Left forelimb (tissue), 1 donor: ENCODE measurements at places on chromosomes 2 and 18.

DNA sequence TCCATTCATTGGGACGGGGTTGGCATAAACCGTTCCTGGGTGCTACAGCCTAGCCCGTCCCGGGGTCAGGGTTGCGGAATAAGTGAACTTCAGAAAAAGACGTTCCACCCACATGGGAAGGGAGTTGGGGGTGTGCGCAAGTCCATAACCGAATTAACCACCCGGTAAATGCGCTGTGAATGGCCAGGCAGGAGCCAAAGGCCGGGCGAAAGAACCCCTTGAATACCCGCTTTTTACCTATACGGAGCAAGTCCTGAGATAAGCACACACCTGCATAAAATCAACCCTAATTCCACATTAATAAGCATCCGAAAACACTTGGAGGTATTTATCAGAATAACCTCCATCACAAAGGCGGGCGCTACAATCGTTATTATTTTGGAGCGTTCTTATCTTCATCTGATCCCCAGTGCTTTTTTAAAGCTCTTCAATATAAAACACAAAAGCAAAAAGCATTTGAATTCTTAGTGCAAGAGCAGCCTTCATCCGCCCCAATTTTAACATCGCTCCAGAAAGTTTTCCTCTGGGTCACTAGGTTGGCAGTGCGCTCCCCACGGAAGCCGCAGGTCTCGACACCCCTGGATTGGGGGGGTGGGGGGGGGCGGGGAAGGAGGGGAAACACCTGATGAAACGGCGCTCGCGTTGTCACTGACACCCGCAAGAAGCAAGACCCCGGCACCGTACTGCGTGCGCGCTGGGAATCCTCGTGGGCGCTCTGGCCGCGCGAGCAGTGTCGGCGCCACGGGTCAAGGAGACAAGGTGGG, 1.2 kb downstream of the SATB2 start:
- peak; percentile 68 for DNase-seq

DNA sequence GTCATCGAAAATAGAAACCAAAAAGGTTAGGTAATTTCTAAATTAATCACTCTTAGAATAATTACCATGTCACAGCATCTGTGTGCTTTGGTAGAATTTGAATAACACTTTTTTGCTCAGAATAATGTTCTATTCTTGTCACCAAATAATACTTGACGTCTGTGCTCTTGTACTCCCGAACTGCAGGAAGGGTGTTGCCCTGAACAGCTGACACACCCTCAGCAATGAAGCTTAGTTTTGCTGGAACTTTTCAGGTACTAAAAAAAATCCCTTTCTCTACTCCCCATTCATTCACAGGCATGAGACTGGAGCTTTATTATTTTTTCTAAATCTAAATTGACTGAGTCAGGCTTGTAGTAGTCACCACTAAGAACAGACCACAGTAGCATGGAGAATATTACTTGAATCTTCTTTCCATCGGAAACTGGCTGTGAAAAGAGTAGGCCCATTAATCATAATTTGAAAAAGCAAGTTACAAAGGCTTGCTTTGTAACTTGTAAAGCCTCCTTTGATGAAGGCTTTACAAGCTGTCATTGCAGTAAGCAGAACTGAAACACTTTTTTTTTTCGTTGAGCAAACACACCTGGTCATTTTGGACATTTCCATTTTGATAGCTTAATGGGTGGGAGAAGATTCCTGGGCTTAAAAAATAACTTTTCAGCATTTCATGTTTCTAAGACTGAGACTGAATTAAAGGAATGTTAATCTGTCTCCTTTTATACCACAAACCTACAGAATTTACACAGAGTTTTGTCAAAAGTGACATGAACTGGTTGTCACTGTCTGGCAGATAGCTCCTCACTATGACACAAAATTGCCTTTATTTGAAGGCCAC, 70.3 kb upstream of the PELI1 start:
- no peak for DNase-seq

GRCh38 chr2:230692760-230693159, 19.9 kb upstream of the CAB39 start:
- no peak for DNase-seq

DNA sequence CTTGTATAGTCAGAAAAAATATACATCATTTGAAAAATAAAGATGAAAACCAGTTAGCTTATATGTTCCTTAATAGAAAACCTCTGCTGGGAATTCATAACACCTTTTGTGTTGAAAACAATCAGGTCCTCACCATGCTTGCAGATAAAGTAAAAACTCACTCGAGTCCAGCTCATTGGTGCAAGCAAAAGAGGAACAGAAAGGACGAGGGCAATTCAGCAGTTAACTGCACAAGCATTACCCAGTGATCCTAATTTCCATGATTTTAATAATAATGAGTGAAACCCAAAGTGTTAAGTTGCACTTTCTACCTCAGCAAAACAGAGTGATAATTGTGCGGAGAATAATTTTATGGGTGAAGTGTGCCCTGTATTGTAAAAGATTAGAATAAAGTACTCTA, 839.9 kb downstream of the BCL11A start:
- no peak for DNase-seq

DNA sequence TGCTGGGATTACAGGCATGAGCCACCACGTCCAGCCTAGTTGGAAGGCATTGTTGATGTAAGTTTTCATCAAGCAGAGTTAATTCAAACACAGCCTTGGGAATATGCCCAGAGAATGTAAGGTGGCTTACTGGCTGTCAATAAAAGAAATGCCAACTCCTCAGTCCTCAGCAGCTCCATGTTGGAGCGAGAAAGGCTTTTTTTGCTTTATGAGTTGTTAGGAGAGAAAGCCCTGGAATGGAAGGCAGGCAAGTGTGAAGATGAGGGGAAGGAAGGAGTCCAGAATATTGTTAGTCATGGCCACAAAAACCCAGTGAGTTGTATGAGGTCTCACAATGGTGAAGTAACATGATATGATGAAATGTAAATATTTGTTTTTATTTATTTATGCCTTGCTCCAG, 57.1 kb downstream of the MAP4K4 start:
- DNase-seq = no peak

DNA sequence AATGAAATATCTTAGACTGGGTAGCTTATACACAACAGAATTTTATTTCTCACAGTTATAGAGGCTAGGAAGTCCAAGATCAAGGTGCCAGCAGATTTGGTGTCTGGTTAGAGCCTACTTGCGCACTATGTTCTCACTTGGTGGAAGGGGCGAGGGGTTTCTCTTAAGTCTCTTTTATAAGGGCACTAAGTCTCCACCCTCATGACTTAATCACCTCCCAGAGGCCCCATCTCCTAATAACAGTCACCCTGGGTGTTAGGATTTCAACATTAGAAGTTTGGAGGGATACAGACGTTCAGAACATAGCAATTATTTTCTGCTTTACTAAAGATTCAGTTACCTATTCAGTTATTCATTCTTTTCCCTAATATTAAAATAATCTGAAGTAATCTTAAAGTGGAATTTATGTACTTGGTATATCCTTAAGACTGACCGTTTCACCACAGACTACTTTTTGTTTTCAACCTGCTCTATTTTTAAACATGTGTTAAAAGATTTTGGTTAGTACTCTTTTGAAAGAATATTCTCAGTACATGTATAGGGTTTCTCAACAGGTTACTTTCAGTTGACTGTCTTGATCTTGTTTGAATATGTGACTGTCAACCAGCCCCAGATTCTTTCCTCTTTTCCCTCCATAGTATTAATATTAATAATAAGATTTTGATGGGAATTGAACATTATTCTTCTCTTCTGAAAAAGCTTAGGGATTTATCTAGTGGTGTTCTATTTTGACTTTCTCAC, 130.0 kb downstream of the TAF4B start:
- no peak for DNase-seq

- no peak for DNase-seq
These were observed 3.7 kb upstream of the SP100 start for GRCh38 chr2:230412371-230412711.

DNA sequence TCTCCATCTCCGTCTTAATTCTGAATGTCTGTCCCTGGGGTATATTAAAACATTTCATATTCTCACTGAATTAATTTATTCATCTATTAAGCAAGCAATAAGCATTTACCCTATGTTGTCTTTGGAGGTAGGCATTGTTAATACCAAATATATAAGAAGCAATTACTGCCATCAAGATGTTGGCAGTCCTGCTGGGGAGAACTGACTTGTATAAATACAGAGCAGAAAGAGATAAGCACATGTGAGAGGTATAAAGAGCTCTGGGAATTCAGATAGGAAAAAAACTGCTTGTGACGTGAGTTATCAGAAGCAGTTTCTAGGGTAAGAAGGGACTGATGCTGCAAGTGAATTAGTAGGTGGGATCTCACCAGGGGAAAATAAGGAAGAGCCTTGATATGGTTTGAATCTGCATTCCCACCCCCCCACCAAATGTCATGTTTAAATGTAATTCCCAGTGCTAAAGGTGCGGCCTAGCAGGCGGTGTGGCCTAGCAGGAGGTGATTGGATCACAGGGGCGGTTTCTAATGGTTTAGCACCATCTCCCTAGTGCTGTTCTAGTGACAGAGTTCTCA, 286.8 kb downstream of the RAD51AP2 start:
- no peak for DNase-seq

GRCh38 chr2:88810017-88810416, 118.5 kb downstream of the RPIA start:
- no peak for DNase-seq

DNA sequence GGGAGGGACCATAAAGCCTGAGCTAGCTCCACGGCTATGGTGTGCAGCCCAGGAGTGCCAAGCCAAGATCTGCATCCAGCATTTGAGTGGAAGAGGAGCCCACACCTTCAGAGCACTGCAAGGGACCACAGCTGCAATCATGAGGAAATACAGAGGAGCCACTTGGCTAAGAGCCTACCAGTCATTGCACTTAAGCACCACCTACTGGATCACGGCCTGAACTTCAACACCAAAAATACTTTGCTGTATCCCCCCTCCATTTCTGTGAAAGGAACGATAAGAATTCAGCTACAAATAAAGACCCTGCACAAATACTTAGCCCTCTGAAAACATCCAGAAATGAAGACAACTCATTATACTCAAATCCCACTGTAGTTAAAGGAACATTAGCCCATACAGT, 545.3 kb downstream of the TSN start:
- DNase-seq = no peak

DNA sequence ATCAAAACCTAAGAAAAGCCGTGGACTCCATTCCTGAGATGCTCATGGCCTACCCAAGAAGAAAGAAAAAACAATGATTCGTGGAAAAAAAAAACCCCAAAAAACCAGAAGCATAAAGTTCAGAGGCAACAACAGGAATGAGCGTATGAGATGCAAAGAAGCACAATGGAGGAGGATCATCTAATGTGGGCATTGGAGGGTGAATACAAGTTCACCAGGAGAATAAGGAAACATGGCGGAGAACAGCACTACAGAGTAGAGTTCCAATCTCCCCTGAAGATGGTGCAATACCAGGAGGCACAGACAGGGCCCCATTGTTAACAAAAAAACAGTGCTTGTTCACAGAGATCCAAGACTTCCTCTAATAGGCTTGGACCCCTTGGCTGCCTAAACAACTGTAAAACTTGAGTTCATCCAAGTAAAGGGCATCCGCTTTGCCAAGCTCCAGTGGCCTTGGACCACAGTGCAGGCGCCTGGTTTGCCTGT, 337.2 kb downstream of the PDE11A start:
- DNase-seq = no peak

DNA sequence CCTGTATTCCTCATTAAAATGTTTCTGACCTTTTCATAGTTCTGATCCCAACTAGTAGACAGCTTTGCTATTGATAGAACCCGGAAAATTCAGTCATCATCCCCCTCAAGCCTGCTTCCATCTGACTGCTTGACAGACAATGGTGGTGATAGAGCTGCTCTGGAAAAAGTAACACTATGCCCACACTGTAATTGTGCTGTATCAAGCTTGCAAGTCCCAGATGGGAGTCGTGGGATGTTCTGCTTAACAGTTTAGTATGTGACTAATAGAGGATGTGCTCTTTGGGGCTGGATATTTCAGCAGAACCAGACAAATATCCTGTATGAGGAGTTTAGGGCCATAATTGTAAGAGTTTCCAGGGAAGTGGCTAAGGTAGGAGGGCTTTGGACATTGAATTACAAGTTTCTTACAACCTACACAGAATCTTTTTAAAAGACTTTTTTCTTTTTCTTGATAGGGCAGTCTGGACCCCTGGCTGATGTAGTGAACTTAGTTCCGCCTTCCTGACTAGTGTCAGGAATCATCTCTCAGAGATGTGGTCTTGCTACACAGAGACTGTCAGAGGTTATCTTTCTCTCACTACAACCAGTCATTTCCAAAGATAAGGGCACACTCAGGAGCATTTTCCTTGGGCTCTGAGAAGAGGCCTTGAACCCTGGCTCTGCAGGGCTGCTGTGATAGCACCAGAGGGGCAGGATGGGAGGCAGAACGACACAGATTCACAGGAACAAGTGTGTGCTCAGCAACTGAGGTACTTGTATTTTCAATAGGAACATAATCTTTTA, 158.0 kb upstream of the RBMS1 start:
- no peak for DNase-seq

GRCh38 chr2:60836491-60836890, 44.9 kb upstream of the REL start:
- no peak for DNase-seq

- DNase-seq = no peak
These were observed 1420.3 kb upstream of the PIK3C3 start for GRCh38 chr18:40534723-40535122.

DNA sequence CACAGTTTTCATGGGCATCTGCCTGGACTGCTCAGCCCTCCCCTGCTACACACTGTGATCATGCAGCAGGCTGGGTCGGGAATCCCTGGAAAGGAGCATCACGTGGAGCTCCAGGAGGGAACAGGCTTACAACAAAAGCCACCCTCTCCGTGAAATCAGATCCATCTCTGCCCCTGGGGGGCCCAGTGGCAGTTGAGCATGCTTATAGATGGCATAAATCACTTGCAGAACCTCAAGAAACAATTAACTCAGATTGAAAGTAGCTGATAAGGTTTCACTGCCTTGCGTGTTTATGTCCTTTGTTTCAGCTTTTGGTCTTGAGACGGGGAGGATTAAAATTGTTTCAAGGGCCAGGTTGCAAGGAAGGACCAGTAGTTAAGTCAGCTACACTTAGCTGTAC, 354.8 kb upstream of the MEIS1 start:
- DNase-seq = no peak

- no peak for DNase-seq
These were observed 77.5 kb downstream of the BIN1 start for GRCh38 chr2:127029350-127030051.

- DNase-seq = no peak
These were observed 129.6 kb upstream of the DNAJC10 start for GRCh38 chr2:182586426-182586825.
